ENCODE measurements at places on chromosomes 3 and 15. TPM values are rescaled to one million over a fixed set of nuclear protein-coding genes. Genes with fewer than 3 reads are reported as not detected.

The LRRK1 gene
- polyA plus RNA-seq, result 5.2 TPM

The ST3GAL6 gene
- 1.2 TPM for polyA plus RNA-seq

The PYGO1 gene
- polyA plus RNA-seq, result not detected

The FETUB gene
- not detected for polyA plus RNA-seq

The SFMBT1 gene
- 18.9 TPM for polyA plus RNA-seq

The HES1 gene
- 14.3 TPM for polyA plus RNA-seq

The ADCY5 gene
- not detected for polyA plus RNA-seq

The SLC15A2 gene
- 2.7 TPM for polyA plus RNA-seq

The NCKIPSD gene
- polyA plus RNA-seq, result 3.3 TPM

Data from naive B cell (primary cell).